ENCODE measurements at places on chromosomes 16 and 17.

- no peak for DNase-seq
These were observed 51.9 kb upstream of the ENPP7 start for GRCh38 chr17:79678736-79679255.

GRCh38 chr16:17578981-17579874, 108.5 kb upstream of the XYLT1 start:
- peak; percentile 74 for DNase-seq

DNA sequence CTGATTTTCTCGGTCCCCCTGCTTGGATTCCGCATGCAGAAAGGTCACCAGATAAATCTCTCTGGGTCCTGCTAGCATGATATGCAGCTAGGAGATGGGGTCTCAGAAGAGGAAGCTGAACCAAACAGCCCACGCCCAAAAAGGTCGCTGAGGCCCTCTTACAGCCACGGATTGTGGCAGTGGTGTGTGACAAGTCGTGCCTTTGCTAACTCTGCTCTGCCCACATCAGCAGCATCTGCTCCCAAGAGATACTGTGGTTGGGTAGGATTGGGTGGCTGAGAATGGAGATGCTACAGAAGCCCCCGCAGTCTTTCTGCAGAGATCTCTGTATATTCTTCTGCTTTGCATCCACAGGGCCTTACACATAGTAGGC, 15.2 kb upstream of the SKAP1 start:
- DNase-seq = no peak

GRCh38 chr16:11049396-11050059, 105.2 kb downstream of the CLEC16A start:
- no peak for DNase-seq

- DNase-seq = no peak
These were observed 27.1 kb downstream of the SCNN1G start for GRCh38 chr16:23209606-23210005.

DNA sequence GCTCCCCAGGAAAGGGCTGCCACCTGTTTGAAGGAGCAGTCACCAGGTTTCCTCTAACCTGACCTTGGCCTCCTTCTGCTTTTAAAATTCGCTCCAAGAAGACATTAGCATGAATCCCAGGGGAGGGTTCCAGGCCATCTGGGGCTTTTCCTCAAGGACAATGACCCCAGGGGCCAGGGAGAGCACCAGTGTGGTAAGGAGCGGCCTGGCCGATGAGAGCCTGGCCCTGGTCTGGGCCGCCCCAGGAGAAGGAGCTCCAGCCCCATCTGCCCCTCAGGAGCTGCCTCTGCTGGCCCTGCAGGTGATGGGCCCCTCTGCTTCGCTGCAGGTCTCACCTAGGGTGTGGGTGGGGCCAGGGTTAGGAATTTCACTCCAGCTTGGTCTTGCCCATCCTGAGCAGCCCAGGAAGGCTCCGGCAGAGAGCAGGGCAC, 209.2 kb upstream of the TNRC6C start:
- DNase-seq = no peak

DNA sequence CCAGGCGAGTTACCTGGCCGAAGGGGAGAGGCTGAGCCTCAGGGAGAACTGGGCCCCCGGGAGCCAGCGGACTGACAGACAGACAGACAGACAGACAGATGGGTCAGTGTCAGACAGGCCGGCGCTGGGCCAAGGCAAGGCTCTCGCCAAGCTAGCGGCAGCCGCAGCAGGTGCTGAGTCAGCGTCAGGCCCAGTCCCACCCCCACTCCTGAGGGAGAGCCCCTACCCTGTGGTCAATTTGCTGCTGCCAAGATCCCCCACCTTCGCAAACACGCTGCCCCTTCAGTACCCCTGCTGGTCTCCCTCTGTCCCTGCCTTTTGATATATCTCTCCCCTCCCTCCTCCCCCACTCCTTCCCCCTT, 1.5 kb downstream of the FGF11 start:
- no peak for DNase-seq

- no peak for DNase-seq
These were observed 76.5 kb upstream of the CLEC18B start for GRCh38 chr16:74497761-74498160.

GRCh38 chr17:80948976-80949450, 42.6 kb upstream of the CHMP6 start:
- DNase-seq = no peak

- DNase-seq = no peak
These were observed 7.3 kb downstream of the TRIM65 start for GRCh38 chr17:75889454-75889853.

GRCh38 chr16:88681709-88682451, 4.4 kb downstream of the SNAI3 start:
- DNase-seq = no peak

GRCh38 chr17:2064147-2064489, 9.2 kb downstream of the HIC1 start:
- DNase-seq = no peak

DNA sequence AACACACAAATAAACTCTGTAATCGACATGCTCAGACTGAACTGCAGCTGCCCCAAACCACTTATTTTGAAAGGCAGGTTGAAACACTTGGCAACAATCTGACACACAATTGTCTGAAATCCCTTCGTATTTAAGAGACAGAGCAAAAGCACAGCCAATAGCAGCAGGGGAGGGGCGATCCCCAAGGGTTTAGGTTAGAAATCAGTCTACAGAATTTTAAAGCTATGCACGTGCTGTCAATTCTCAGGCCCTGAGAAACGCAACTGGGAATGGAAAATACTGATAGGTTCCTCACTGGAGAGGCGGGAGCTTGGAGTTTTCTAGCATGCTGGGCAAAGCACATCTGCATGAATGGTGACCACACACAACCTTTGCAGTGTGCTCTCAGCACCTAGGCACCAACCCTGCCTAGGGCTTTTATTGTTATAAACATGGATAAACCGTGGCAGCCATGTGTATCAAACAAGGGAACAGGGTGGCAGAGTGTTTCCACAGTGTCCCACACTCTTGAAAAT, 168.0 kb downstream of the AATF start:
- no peak for DNase-seq

GRCh38 chr17:1829216-1829591, 498 bp downstream of the SMYD4 start:
- DNase-seq = no peak

DNA sequence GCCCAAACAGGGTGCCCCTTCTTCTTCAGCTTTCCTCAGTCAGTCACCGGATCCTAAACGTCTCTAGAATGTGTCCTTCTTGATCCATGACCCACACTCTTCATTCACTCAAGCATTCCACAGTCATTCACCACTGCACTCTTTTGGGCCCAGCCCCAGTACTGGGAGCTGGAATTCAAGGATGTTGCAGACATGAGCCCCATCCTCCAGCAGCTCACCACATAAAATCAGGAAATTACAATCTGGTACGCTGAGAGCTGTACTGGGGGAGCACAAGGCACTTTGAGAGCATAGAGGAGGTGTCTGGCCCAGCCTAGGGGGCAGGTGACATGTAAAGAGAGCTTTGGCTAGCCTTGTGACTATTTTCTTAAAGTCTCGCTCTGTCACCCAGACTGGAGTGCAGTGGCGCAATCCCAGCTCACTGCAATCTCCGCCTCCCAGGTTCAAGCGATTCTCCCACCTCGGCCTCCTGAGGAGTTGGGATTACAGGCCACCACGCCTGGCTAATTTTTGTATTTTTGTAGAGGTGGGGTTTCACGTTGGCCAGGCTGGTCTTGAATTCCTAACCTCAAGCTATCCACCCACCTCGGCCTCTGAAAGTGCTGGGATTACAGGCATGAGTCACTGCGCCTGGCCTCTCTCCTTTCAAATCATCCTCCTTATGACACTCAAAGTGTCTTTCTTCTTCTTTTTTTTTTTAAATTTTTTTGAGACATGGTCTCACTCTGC, 18.7 kb downstream of the CES4A start:
- no peak for DNase-seq

DNA sequence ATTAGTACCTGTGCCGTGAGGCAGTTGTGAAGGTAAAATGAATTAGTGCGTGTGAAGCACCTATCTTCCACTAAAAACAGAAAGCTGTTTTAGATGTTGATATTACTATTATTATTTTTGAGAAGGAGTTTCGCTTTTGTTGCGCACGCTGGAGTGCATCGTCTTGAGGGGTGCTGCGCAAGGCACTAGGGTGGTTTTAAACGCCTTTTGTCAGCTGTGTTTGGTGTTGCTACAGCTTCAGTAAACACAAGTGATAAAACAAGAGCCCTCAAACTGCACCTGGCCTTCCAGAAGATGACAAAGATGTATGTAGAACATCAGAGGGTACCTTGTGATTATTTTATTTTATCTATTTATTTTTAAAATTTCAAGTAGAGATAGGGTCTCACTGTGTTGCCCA, 38.2 kb downstream of the PLCG2 start:
- no peak for DNase-seq

- DNase-seq = peak; percentile 17
These were observed 51.3 kb downstream of the ZFP90 start for GRCh38 chr16:68590201-68590994.

DNA sequence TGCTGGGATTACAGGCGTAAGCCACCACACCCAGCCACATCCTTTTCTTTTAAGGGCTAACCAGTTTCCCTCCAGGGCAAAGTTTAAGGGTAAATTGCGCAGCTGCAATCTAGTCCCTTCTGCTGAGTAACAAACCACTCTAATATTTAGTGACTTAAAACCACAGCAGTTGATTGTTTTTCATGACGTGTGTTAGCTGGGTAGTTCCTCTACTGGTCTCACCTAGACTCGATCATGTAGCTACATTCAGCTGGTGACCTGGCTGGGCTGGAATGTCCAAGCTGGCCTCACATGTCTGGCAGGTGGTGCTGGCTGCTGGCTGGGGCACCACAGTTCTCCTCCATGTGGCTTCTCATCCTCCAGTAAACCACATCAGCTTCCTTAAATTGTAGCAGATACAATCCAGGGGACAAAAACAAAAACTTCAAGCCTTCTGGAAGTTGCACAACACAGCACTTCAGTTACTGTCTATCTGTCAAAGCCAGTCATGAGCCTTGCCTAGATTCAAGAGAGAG, 75.5 kb downstream of the GPRC5B start:
- DNase-seq = no peak

DNA sequence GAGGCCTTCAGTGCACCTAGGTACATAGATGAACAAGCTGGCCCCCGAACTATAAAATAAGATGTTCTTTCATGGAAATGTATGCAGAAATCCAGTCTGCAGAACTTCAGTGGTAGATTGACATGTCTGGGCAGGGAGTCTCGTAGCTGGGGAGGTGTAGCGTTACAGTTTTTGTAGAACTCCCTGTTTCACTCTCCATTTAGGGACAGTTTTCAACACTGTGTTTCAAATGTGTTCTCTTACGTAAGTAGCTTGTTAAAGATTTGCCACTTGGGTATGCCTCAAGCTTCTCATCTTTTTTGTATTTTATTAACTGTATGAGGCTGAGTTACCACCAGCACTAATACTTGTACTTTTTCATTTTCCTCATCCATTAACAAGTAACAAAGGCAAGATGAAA, 46.6 kb downstream of the PLD6 start:
- no peak for DNase-seq

DNA sequence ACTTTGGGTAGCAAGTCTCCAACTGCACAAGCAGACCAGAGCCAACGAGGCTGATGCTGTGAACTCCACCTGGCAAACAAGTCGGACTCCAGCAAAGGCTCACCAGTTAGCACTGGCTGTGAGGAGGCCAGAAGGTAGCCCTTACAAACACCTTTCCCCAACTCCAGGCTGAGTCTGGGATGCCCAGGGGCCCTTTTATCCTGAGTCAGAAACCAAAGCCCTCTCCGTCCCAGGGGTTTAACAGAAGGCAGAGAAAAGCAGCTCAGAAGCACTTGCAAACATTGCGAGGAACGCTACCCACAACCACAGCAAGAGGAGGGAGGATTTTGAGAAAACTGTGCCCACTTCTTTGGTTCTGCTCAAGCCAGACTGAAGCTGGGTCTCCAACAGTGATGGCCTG, 25.0 kb downstream of the CUEDC1 start:
- DNase-seq = no peak

GRCh38 chr16:27401768-27402568, at the start of gene IL21R:
Gene IL21R (plus strand): TSS chr16:27402174. CDS start chr16:27430072, 27,898 bp downstream.
- DNase-seq = peak; percentile 38

DNA sequence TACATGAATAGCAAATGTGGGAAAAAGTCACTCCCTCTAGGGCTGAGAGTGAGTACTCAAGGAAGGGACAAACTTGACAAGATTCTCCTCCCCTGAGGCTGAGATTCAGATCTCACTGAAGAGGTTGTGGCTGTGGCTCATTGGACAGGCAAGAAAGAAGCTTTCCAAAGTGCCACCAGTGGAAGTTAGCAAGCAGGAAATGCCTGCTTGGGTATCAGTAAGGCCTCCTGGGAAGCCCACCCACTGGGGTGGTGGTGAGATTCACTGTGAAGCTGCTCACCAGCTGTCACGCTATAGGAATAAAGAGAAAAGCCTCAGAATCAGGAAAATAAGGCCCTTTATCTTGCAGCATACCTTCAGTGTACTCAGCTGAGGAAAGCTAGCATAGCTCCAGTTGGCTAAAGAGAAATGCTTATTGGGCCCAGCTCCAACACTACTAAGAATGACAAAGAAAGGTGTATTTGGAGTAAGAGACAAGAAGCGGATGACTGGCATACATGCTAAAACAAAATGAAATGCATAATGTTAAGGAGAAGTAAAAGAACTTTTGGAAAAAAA, 274.4 kb upstream of the TOM1L1 start:
- no peak for DNase-seq

- no peak for DNase-seq
These were observed 121.0 kb upstream of the ADAMTS18 start for GRCh38 chr16:77555791-77556190.

GRCh38 chr16:85869785-85870558, 29.0 kb upstream of the IRF8 start:
- DNase-seq = no peak

GRCh38 chr17:27356091-27356705, 62.3 kb downstream of the WSB1 start:
- no peak for DNase-seq

DNA sequence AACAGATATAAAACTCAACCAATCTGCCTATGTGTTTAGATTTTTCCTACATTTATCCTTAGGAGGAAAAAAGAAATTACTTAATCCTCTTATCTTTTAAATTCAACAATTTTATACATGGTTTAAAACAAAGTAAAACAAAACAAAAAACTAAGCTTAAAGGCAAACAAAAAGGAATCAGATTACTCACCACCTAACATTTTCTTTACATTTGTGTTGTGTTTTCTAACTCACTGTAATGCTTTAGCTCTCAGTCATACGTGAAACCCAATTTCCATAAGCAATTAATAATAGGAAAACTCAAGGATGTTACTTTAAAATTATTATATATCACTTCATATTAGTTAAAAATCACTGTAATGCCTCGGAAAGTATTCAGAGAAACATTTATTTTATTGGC, 6.7 kb upstream of the IRX5 start:
- no peak for DNase-seq

DNA sequence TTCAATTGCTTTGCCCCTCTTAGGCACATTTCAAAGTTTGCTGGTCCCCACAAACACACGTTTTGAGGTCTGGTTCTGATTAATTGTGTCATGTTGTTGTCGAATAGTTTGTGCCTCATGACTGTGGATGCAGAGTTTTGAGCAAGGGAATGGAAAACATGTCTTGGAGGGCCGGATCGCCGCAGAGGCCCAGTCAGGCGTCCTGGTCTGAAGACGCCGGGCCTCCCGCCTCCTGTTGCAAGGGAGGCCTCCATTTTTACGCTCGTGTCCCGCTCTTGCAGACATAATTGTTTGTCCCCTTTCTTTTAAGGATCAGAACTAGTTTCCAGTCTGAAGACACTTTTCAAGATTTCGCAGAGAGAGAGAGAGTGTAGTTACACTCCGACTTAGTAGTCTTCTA, 3.2 kb downstream of the NTN1 start:
- no peak for DNase-seq

Data from GM04504 (cell line).